ENCODE measurements at places on chromosomes 7 and 10.

DNA sequence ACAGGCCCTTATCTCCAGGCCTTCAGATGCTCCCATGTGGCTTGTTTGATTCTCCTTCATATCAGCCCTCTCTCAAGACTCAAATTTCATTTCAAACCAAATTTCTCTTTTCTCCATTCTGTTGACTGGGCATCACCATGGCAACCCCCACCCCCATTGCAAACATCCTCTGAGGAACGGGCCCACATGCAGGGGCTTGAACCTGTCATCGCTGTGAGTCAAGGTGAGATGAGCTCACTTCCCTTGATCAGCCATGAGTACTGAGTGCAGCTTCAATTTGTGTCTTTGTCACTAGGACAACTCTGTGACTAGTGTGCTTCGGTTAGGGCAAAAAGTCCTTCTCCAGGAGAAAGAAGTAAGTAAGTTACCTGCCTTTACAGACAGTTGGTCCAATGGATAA lies 41.9 kb downstream of the CALML3 start:
- no peak for DNase-seq

DNA sequence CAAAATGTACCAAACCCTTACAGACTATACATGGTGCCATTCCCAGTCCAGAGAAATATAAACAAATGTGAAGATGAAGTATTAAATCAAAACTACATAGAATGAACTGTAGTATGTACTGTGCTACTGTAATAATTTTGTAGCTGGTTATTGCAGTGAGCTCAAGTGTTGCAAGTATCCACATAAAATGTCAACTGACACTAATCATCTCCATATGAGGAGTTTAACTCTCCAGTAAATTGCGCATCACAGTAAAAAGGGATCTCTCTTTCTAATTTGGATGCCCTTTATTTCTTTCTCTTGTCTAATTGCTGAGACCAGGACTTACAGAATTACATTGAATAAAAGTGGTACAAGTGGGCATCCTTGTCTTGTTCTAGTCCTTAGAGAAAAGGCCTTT lies 165.5 kb downstream of the CPED1 start:
- DNase-seq: no peak

- DNase-seq: no peak
Observed at GRCh38 chr10:130418731-130419130, 282.5 kb downstream of the GLRX3 start.

DNA sequence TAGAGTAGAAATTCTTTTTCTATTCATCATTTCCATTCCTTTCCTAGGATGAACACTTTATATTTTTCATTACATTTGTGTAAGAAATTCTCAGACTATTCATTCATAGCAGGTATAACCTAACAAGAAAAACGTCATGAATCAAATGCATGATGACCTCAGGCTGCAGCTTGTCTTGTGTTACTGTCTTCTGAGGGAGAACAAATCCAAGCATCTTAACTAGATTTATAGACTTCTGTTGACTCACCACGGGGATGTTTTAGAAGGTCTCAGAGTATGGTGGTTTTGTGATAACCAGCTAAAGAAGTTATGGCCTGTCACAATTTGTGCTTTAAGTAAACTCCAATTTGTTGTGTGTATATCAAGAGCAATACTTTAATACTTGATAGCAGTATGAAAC lies 102.7 kb downstream of the ANKRD7 start:
- no peak for DNase-seq

- no peak for DNase-seq
Observed at GRCh38 chr7:139450851-139451250, 32.6 kb downstream of the KLRG2 start.

DNA sequence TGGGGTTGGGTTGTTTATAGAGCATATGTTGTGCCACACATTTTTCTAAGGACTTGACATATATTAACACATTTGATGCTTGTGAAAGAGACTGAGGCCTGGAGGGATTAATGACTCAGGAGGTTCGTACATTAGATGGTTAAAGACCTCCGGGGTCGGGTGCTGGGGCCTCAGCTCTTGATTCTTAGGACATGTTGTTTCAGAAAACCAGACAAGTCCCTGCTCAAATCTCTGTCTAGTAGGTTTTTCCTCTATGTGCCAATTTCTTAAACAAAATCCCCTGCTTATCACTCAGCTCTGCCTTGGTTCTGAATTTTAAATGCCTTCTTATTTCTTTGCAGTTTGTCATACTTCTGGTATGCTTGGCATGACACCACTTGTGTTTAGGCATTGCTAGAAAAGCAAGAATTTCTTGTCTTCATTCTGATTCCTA lies 5.8 kb downstream of the UPP1 start:
- no peak for DNase-seq

DNA sequence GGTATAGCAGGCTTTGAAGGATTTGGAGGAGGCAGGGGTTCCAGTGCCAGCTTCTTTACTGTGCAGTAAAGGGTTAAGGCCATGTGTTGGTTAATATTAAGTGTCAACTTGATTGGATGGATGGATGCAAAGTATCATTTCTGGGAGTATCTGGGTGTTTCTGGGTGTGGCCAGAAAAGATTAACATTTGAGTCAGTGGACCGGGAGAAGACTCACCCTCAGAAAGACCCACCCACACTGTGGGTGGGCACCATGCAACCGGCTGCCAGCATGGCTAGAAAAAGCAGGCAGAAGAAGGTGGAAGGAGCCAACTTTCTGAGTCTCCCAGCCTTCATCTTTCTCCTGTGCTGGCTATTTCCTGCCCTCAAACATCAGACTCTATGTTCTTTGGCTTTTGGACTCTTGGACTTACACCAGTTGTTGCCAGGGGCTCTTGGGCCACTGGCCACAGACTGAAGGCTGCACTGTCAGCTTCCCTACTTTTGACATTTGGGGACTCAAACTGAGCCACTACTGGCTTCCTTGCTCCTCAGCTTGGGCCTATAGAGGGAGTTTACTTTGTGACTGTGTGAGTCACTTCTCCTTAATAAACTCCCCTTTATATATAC lies 6.8 kb upstream of the TRUB1 start:
- no peak for DNase-seq

DNA sequence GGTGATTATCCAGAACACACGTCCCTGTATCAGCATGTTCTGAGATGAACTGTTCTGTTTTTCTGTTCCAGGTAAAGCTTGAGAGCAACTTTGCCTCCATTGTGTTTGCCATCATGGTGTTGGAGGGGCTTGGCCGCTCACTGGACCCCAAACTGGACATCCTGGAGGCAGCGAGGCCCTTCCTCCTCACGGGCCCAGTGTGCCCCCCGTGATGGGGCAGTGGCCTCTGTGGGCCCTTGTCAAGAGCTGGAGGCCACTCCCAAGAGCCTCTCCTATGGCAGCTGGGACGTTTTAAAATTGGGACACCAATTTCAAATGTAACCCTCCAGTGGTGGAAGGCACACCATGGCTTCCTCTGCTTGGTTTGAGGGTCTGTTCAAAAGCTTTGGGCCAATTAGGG lies 1.9 kb upstream of the NDUFB2 start:
- no peak for DNase-seq

DNA sequence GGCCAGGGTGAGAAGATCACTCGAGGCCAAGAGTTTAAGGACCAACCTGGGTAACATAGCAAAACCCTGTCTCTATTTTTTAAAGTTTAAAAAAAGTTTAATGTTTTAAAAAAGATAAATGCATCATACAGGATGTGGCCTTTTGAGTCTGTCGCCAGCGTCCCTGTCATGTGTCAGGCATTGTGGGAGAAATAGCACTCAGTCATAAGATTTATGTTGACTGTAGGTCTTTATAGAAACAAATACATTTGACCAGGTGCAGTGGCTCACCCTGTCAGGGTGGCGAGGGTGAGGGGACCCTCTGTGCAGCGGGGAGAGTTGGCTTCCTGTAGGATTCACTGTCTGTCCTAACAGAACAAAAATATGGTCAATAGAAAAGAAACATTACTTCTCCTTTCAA lies 63.5 kb upstream of the SH2B2 start:
- no peak for DNase-seq

DNA sequence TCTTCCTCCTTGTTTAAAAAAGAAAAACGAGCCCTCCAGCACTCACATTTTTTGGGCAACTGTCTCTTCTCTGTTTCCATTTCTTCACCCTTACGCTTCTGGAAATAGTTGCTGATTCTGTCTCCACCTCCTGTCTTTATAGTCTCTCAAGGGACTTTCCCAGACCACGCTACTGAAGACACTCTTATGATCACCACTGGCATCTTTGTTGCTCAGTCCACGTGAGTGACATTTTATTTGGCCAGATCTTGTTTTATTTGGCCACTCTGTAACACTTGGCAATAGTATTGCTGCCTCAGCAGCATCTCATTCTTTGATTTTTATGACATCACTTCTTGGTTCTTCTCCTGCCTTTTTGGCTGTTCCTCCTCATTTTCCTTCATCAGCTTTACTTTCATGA lies 21.6 kb upstream of the NME8 start:
- no peak for DNase-seq

DNA sequence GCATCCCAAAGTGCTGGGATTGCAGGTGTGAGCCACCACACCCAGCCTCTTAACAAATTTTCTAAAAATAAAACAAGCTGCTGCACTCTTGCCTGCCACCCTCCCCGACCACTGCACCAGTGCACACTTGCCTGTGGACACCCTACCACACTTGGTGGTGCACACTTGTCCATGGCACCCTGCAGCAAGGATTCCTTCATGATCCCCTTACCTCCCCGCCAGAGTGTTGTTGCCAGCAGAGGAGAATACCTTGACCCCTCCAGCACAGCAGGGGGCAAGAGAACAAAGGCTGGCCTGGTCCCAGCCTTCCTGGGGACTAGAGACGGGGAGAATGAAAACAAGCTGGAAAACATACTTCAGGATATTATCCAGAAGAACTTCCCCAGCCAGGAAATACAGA lies 65.9 kb upstream of the KCND2 start:
- no peak for DNase-seq

GRCh38 chr10:124414076-124414475 lies 4.6 kb downstream of the OAT start:
- DNase-seq: no peak

DNA sequence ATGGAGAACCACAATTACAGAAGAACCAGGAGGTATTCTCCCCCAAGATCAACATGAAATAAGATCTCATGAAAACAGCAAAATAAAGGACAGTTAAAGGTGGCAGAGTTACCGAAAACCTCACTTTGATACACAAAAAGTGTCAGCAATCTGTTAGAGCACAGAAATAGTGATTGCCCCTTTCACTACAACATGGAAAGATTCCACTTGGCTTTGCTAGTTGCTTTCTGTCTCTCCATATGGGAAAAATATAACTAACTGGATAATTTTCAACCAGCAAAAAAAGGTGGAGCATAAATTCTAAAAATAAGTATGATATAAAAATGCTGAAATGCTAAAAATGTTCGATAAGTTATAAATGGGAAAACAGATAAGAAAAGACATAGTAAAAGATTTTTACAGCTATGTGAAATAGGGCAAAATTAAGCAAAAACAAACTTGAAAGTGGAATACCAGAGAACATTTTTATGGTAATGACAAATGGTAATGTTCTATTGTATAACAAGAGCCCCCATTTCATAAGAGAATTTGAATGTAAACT lies 90.2 kb downstream of the GPR85 start:
- DNase-seq: no peak

DNA sequence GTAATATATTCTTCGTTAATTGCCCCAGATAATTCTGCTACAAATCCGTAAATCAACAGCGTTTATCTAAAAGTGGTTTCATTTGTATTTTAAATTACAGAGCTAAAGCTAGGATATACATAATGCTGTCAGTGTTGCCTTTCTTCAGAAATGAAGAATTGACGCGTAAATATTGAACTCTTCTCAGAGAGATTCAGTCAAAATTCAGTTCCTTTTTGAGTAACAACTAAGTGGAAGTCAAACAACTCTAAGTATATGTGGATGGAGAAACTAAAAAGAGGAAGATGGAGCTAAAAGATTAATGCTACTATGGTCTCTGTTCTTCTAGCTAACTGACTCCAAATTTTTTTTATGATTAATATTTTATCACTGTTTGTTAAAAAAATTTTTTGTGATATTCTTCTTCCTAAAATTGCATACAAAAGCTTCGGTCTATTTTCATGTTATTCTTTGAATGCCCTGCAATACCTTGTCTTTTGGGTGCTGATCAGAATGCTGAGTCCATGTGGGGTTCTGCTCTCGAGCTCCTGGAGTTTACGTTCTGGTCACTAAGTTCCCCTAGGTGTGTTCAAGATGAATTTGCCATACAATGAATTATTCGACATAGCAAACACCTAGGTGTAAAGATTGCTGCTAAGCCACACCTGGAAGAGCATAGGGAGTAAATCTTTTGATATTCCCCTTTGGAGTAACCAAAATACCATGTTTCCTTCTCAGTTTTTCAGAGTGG lies 20.7 kb downstream of the MDFIC start:
- no peak for DNase-seq

GRCh38 chr10:35752469-35753461 lies 110.7 kb upstream of the FZD8 start:
- no peak for DNase-seq

DNA sequence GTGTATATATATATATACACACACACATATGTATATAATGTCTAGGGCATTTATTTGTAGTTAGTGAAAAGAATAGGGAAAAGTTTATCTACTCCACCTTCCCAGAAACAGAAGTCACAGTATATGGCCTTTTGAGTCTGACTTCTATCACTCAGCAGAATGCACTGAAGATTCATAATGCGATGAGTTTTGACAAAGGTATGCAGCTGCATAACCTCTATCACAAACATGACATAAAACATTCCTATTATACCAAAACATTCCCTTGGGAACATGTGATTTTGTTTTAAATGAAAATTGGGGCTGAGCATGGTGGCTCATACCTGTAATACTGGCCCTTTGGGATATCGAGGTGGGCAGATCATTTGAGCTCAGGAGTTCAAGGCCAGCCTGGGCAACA lies 137.3 kb upstream of the EEPD1 start:
- DNase-seq: no peak

DNA sequence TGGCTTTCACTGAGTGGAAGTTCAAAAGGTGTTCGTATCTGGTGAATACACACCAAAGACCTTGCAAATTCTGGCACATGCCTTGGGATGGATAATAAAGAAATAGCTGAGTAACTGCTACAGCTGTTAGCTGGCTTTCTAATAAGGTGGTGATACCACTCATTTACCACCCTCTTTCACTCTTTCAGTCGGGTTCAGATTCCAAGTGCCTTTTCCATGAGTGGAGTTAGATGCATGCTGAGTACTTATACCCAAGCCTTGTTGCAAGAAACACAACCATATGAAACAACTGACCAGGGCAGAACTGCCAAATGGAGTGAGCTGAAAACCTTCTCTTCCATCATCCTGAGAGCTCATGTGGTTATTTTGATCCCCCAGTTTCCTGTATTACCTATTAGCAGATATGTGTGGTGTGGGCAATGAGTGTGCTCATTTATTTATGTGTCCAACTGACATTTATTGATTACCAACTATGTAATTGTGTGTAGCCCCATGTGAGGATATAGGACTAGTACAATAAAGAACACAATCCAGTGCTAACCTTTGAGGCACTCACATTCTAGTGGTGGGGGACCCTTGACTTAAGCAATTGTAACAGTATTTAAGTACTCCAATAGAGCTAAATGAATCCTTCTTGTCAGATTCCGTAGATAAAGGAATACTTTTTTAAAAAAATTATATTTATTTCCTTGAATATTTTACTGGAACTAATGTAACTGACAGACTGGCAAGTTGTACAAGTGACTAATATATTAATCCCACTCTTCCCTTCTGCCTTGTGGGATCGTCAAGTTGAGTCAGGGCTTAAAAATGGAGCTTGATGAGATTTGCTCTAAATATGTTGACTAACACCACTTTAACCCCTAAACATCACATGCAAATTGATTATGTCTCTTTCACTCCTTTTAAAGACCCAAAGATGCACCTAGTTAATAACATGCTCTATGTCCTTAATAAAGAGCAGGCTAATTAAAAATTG lies 124.7 kb downstream of the ARID5B start:
- DNase-seq: no peak
